SK-MEL-5 (cell line): ENCODE measurements at places on chromosomes 1 and 21. TPM values are rescaled to one million over a fixed set of nuclear protein-coding genes. Genes with fewer than 3 reads are reported as not detected.

DNA sequence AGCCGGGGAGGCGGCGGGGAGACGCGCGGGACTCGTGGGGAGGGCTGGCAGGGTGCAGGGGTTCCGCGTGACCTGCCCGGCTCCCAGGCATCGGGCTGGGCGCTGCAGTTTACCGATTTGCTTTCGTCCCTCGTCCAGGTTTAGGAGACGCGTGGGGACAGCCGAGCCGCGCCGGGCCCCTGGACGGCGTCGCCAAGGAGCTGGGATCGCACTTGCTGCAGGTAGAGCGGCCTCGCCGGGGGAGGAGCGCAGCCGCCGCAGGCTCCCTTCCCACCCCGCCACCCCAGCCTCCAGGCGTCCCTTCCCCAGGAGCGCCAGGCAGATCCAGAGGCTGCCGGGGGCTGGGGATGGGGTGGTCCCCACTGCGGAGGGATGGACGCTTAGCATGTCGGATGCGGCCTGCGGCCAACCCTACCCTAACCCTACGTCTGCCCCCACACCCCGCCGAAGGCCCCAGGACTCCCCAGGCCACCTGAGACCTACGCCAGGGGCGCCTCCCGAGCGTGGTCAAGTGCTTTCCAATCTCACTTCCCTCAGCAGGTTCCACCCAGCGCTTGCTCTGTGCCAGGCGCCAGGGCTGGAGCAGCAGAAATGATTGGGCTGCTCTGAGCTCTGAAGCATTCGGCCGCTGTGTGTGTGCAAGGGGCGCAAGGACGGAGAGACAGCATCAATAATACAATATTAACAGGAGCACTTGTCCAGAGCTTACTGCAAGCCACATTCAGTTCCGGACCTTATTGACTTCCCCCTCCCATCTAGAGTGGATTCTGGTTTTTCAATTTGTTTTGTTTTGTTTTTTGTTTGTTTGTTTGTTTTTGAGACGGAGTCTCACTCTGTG lies 10.3 kb downstream of the SIM2 start:
- no peak for DNase-seq

DNA sequence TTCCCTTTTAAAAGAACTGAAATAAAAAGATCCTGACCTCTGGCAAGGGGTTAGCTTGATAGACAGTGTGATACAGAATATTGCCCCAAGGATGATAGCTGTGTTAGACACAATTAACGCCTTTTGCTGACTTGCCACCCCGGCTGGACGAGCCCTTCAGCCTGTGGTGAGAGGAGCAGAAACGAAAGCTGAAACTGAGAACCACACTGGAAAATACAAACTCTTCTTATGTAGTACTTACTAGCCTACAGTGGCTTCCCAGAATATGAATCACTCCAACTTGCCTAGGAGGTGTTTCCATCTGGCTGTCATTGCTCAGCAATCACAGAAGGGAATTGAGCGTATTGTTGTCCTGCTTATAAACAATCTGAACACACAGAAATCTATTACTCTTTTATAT lies 22.9 kb downstream of the SAMSN1 start:
- DNase-seq = no peak

GRCh38 chr1:196007763-196008162 lies 600.5 kb downstream of the KCNT2 start:
- DNase-seq = no peak

DNA sequence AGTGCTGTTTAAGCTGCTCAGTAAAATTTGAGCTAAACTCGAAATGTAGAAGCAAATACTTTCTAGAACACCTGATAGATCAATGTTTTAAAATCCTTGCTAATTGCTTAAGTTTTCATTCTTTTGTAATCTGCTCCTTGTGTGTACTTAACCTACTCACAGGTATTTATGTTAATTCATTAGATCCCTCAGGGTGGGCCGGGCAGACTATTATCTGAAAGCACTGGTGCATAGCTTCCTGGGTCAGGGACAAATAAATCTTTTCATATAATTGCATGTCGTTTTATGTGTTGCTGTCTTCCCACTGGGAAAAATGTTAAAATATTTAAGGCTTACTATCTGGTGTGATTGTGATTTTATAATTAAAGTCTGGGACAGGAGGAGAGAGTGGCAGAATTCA lies 440.5 kb downstream of the SMYD3 start:
- no peak for DNase-seq

DNA sequence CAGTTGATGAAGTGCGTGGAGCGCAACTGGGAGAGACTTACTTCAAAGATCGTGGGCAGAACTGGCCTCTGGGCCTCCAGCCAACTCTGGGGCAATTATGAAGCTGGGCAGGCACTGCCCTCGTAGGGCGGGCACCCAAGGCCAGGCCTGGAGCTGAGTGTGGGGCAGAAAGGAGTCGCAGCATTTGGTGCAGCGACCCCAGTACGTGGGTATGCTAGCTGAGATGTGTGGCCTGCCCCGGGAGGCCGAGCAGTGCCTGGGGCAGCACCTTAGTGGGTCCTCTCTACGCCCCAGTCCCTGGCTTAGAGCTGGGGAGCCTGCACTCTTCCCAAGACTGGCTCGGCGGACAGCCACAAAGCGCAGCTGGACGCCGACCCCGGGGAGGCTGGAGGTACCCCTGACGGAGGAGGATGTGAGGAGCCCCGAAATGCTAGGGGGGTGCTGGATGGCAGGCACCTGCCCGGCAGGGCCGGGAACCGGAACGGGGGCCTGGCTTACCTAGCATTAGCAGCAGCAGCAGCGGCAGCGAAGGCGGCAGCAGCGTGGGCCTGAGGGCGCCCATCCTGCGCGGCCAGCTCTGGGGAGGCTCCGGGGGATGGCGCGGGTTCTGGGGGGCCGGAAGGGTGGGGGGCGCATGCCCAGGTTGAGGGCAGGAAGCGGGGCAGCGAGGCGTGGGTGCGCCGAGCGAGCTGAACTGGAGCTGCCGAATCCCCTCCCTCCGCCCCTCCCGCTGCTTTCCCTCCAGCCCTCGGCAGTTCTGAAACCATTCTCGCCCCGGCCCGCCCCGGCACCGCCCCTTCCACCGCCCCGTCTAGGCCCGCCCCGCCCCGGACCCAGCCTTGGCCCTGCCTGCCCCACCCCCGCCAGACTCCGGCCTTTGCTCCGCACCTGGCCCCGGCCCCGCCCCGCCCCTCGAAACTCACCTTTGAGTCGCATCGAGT lies at the start of gene IGSF8:
Gene IGSF8 (minus strand): TSS at position 709 of the 941 bp plus-strand sequence. CDS start 147 bp downstream, at position 562.
- peak; percentile 80 for DNase-seq

GRCh38 chr1:198756470-198756869 lies 117.6 kb downstream of the PTPRC start:
- DNase-seq = peak; percentile 39

GRCh38 chr1:20867062-20867461 lies 80.0 kb upstream of the HP1BP3 start:
- DNase-seq = no peak

DNA sequence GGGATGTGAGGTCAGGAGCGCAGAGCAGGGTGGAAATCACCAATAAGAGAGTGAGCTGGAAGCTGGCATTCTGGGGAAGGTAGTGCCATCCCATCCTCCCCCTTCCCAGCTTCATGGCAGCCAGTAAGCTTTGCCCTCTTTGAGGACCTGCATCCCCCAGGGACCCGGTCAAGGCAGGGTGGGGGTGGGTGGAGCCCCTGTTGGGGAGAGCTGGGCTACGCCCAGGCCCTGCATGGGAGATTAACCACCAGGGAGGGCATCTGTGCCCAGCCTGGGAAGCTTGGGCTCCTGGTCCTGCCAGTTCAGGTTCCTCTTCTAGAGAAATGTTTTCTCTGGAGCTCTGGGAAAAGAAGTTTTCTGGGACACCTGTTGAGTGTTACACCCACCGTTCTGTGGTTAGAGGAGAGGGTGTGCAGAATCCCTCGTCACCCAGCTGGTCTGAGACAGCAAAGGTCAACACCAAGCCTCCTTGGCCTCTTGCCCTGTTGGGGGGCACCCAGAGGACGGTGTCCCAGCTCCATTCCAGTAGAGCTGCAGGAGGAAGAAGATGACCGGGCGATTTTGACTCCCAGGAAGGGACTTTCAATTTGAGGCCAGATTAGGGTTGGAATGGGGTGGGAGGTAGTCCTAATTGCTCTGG lies 30.1 kb upstream of the TENT5C start:
- no peak for DNase-seq

DNA sequence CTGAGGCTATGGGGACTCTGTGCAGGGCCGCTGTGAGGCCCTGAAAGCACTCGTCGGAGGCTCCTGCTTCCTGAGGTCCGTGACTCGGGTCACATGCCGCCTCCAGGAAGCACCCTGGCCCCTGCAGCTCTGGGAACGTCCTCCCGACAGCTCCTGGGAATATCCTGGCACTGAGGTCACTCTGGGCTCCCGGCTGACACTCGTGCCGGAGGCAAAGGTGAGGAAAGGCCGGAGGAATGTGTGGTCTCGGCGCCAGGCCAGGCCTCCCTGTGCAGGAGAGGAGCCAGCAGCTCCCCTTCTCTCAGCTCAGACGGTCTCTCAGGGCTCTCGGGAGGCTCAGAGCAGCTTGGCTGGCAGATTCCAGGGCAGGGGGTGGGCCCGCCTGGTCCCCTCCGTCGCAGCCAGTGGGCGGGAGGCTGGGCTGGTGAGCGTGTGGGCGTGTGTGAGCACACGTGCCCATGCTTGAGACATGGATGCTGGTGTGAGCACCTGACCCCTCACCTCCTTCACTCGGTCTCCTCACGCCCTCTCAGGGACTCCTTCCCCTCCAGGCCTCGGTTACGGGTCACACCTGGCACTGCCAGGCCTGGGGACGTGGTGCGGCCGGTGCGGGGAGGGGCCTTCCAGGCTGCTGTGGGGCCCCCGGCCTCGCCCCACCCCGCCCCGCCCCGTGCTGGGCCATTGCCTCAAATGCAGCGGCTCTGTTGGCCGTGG lies 5.5 kb upstream of the RNF223 start:
- DNase-seq = peak; percentile 76

DNA sequence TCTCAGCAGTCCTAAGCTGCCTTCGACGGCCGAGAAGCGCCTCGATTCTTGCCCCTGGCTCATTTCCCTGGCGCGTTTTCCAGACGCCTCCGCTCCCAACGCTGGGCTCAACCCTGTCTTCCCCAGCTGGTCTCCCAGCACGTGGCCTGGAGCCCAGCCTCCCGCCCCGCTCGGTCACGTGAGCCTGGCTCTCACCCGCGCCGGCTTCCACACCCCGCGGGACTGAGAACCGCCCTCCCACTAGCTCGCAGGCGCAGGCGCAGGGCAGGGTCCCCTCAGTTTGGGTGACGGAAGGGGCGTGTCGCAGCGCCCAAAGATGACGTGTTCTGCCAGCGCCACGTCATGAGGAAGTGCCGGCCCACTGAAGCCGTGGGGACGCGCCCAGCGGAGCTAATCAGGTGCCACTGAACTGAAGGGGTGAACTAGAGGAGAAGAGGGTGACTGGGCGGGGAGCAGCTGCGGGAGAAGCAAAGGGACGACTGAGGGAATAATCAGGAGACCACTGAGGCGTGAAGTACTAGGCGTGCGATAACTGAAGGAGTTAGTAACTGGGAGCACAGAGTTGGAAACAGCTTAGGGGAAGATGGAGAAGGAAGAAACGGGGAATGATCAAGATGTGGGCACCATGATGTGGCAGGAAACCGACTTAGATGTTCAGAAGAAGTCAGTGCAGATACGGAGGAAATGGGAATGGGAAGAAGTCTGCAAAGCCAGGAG lies at the start of gene DHDDS:
Gene DHDDS (plus strand): TSS at position 343 of the 717 bp plus-strand sequence. CDS start 625 bp downstream, outside the sequence.
- DNase-seq = peak; percentile 97

DNA sequence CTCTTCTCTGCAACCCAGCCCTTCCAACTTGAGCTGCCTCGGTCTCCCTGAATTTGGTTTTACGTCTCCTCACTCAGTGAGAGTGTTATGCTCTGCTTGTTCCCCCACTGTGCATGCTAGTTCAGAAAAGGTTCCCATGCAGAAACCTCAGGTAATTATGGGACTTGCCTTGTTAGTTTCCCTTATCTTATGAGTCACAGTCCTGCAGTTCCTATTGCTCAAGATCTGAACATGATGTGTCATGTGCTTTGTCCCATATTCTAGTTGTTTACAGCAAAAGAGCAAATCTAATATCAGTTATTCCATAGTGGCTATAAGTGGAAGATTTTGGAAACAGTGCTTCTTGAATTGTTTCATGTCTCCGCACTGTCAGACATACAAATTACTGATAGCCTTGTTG lies 74.4 kb downstream of the DUSP10 start:
- DNase-seq = peak; percentile 5

GRCh38 chr1:18548643-18549042 lies 67.9 kb downstream of the KLHDC7A start:
- DNase-seq = peak; percentile 9

DNA sequence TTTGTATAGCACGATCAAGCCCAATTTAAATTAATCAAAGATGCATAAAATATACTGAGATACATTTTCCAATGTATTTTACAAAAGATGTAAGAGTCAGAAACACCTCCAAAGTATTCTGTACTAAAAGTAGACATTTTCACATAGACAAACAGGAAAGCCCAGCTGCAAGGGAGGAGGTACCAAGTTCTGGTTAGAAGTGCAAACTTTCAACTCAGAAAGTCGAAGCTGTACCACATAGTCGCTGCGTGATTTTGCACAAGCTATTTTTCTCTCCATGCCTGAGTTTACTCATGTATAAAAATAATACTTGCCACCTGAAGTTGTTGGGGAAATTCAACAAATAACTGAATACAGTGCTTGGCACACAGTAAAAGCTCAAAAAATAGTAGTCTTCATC lies 5.6 kb upstream of the HNRNPU start:
- no peak for DNase-seq

DNA sequence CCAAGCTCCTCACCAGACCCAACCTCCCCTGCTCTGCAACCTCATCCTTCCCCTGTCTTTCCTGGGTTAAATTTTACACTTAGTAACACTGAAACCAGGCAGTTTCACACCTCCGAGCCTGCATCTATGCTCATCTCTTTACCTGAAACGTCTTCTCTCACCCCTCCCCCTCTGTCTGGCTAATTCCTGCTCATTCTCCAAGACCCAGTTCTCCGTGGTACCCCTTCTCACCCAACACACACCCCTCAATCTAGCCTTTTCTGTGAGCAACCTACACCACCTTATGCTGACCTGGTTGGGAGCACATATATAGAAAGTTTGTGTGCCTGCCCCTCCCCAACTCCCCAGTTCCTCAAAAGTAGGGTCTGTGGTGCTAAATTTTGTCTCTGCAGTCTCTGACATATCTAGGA lies 3.7 kb upstream of the KIAA1614 start:
- no peak for DNase-seq

DNA sequence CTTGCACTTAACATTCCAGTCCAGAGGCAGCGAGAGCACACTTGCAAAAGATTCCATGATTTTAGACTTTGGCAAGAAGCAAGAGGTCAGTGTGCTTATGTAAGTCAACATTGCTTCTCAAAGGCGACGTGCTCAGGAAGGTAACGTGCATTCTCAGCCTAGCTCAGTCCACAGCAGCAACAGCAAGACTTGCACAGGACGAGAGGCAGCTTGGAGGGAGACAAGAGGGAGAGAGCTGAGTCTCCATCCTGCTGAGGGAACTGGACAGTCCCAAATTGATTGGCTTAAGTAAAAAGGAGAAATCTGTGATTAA lies 56.5 kb downstream of the PTP4A2 start:
- no peak for DNase-seq

TMEM52 gene
- 0.67 TPM in 1 of 2 replicates, not detected in the other for total RNA-seq

CD53 gene
- not detected in 2 replicates for total RNA-seq

TRIM17 gene
- not detected in 2 replicates for total RNA-seq

LY9 gene
- not detected in 2 replicates for total RNA-seq

EEIG2 gene
- 36.0 and 38.5 TPM in 2 replicates for total RNA-seq

ALDH9A1 gene
- 91.8 and 108 TPM in 2 replicates for total RNA-seq

CLIC6 gene
- not detected in 2 replicates for total RNA-seq

LYST gene
- total RNA-seq = 146 and 166 TPM in 2 replicates

CD2 gene
- not detected in 2 replicates for total RNA-seq
